ENCODE measurements at places on chromosomes 12 and 14.

GRCh38 chr14:97536421-97536820 is 739.2 kb downstream of the VRK1 start:
- DNase-seq = no peak

- DNase-seq = peak; percentile 25
These were observed 732 bp downstream of the SLC25A29 start for GRCh38 chr14:100305324-100306100.

DNA sequence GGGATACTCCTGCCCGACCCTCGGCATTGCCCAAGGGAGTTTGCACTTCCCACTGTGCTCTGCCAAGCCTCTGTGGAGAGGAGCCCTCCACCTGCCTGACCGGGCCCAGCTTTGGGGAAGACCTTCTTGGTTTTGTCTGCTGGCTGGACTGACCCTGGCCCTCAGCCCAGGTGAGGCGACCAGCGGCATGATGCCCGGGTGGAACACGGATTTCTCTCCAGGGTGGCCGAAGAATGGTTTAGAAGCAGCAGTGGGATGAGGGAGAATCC is 15.6 kb downstream of the ZBTB42 start:
- DNase-seq = no peak

- no peak for DNase-seq
These were observed 152.0 kb downstream of the KCNA5 start for GRCh38 chr12:5195691-5196090.

- no peak for DNase-seq
These were observed 24.4 kb upstream of the BTBD6 start for GRCh38 chr14:105223770-105224544.
